ENCODE measurements at places on chromosomes 16 and 17.
A peak's percentile ranks its signal among the peaks of the same experiment; 100 is the strongest.

GRCh38 chr17:50785126-50785525, 17.8 kb upstream of the ANKRD40CL start:
- no peak for DNase-seq

- DNase-seq = no peak
Measured at GRCh38 chr16:10616756-10617640, 36.6 kb upstream of the EMP2 start.

- DNase-seq = no peak
Measured at GRCh38 chr17:4960279-4960922, 7.2 kb downstream of the SPAG7 start.

DNA sequence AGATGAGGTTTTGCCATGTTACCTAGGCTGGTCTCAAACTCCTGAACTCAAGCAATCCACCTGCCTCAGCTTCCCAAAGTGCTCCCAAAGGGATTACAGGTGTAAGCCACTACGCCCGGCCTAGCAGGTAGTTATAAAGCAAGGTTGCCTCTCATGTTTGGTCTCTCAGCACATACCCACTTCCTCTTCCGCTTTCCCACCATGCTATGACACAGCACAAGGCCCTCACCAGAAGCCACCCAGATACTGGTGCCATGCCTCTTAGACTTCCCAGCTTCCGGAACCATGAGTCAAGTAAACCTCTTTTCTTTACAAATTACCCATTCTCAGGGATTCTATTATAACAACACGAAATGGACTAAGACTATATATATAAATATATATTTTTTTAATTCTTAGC, 143.6 kb downstream of the COPRS start:
- no peak for DNase-seq

GRCh38 chr16:30760001-30760559, 1.8 kb downstream of the CFAP119 start:
- DNase-seq = no peak

- no peak for DNase-seq
Measured at GRCh38 chr16:87050142-87050541, 267.1 kb downstream of the C16orf95 start.

DNA sequence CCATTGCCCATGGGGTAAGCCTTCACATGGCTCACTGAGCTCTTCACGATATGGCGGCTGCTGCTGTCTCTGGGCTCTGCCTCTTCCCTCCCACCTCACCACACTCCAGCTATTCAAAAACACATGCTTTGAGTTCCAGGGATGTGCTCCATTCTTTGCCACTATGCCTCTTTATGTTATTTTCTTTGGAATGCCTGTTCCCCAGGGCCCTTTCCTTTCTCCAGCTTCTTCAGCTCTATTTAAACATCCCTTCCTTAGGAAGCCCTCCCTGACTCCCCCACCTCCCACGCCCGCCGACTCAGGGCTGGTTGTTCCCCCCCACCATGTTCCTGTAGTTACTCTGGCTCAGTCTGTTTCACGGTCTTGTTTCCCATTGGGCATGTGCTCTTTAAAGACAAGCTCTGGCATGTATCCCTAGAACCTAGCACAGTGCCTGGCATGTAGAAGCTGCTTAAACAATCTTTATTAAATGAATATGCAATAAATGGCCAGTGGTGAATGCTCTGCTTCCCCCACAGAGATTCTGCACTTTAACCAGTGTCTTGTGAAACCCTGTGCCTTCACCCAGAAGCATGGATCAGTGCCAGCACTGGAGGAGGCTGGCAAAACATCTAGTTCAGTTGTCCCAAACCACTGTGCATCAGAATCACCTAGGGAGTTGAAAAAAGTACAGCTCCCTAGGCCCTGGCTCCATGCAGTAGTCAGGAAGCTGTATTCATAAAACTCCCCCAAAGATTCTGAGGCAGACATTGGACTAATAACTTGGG, 6.9 kb downstream of the MYCBPAP start:
- DNase-seq = no peak

GRCh38 chr16:63623551-63624039, 1498.3 kb downstream of the CDH11 start:
- DNase-seq = no peak

DNA sequence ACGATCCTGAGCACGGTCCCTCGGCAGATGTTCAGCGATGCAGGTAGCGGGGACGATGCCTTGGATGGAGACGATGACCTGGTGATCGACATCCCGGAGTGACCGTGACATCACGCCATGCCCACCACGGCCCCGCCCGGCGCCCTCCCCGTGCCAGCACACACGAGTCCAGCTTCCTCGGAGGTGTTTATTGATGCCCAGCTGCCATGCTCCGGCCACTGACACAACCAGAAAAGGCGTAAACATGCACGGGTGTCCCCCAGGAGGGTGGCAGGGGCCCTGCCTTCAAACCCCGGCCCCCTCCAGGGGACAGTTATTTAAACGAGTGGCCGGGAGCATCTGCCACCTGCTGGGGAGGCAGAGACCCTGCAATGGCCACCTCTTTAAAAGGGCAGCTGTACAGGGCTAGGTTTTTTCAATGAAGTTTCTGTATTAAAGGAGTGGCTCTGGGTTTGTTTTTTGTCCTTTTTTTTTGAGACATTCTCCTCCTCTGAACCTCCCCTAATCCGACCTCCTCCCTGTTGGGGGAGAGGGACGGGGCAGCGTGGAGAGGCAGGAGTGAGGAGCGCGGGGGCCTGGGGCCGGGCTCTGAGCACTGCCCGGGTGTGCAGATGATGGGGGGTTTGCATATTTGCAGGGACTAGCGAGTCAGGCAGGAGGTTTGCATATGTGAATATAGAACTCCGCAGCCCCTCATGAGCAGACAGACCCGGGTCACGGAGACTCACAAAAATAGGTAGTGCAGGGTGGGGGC, 5.3 kb downstream of the DOC2A start:
- peak; percentile 55 for DNase-seq

- peak; percentile 25 for DNase-seq
Measured at GRCh38 chr17:37608351-37609169, 658 bp downstream of the SYNRG start.

- DNase-seq = no peak
Measured at GRCh38 chr17:48732688-48733629, 4.4 kb upstream of the HOXB13 start.

DNA sequence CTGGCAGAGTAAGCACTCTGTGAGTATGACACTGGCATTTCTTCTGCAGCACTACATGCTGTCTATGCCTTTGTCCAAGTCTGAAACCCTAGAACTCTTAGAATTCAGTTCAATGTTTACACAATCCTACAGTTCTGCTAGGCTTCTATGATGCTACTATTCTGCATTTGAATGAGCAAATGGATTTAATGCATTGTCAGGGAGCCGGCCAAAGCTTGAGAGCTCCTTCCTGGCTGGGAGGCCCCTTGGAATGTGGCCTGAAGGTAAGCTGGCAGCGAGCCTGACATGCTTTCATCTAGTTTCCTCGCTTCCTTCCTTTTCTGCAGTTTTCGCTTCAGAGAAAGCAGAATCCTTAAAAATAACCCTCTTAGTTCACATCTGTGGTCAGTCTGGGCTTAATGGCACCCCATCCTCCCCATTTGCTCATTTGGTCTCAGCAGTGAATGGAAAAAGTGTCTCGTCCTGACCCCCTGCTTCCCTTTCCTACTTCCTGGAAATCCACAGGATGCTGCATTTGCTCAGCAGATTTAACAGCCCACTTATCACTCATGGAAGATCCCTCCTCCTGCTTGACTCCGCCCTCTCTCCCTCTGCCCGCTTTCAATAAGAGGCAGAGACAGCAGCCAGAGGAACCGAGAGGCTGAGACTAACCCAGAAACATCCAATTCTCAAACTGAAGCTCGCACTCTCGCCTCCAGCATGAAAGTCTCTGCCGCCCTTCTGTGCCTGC, at the start of gene CCL2:
Gene CCL2 (plus strand): TSS at position 635 of the 730 bp plus-strand sequence. CDS start 65 bp downstream, at position 700.
- peak; percentile 19 for DNase-seq

DNA sequence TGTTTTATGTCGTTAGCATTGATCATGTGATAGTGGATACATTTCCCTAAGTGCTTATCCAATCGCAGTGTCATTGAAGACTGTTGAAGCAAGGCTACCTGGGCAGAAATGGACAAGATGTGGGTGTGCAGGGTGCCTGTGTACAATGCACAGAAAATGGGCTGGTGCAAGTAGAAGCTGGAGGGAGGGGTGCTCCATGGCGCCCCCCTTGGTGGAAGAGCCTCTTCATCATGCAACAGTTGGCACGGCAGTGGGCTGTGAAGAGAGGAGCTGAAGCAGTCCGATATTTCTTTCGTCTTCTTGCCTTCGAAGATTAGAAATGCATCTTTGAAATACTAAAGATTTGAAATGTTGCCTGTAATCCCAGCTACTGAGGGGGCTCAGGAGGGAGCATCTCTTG, 100.5 kb downstream of the PLCG2 start:
- no peak for DNase-seq

DNA sequence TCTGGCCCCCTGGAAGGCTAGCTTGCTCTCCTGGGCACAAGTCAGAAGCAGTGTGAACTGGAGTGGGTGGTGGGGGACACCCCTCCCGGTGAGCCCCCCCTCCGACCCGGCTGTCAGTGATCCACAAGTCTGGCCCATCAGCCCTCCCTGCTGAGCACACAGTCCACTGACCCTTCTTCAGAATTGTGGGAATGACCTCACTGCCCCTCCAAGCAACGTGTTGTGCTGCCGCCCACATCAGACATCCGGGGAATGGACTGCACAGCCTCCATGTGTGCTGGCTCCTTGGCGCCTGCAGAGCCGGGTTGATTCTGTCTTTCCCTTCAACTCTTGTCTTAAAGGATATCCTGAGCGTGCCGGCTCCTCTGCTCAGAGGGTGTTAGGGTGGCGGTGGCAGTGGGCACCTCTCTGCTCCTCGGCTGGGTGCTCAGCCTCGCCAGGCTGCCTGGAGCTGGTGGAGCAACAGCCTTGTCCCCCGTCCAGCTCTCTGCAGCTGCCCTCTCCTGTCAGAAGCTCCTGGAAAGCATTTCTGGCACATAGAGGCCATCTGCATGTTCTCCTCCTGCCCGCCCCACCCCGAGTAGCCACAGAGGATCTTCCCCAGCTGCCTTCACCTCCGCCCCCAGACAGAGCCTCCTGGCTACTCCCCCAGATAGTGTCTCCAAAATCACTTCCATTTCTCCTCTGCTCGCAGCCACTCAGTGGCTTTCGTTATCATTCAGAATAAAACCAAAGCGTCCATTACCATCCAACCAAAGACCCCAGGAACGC, 19.8 kb downstream of the NPTX1 start:
- no peak for DNase-seq

DNA sequence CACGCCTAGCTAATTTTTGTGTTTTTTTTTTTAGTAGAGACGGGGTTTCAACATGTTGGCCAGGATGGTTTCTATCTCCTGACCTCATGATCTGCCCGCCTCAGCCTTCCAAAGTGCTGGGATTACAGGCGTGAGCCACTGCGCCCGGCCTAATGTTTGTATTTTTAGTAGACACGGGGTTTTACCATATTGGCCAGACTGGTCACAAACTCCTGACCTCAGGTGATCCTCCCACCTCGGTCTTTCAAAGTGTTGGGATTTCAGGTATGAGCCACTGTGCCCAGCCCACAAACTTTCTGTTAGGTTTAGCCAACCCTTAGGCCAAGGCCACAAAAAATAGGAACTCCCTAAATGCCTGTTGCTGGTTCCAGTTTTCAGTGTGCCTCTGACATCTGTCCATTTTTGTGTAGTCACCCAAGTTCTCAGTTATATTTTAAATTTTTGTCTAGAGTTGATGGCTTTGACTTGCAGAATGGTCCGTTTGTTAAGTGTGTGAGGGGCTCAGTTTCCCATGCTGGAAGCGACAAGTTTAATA, 12.7 kb downstream of the CCL16 start:
- no peak for DNase-seq

- DNase-seq = no peak
Measured at GRCh38 chr17:61314368-61315078, 85.1 kb upstream of the TBX2 start.

GRCh38 chr17:50799582-50799981, 32.3 kb upstream of the ANKRD40CL start:
- DNase-seq = no peak

- no peak for DNase-seq
Measured at GRCh38 chr17:44971776-44972483, 3.8 kb upstream of the C1QL1 start.

DNA sequence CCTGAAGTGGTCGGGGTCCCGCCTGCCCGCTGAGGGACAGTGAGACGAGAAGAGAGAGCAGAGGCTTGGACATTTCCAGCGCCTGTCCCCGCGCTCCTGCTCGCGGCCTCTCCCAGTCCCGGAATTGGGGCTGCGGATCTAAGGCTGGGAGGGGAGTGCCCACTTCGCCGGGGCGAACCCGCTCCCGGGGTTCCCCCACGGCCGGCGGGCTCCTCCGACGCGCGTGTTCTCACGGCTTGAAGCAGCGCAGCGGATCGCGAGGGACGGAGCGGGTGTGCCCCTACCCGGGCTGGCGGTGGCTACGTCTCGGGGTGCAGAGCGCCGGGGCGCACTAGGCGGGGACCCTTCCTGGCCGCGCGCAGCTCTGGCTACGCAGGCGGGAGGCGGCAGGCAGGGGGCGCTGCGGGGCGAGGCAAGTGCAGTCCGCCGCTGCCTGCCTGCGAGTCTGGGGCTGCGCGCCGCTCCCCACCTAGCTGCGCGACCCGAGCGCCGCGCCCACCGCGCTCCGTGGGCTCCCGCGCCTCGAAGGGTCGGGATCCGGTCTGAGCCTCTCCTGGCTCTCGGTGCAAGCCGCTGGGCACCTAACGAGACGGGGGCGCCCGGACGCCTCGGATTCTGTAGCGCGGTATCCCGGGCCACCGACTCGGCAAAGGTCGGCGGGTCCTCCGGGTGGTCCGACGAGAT, 1.2 kb downstream of the NGFR start:
- no peak for DNase-seq

DNA sequence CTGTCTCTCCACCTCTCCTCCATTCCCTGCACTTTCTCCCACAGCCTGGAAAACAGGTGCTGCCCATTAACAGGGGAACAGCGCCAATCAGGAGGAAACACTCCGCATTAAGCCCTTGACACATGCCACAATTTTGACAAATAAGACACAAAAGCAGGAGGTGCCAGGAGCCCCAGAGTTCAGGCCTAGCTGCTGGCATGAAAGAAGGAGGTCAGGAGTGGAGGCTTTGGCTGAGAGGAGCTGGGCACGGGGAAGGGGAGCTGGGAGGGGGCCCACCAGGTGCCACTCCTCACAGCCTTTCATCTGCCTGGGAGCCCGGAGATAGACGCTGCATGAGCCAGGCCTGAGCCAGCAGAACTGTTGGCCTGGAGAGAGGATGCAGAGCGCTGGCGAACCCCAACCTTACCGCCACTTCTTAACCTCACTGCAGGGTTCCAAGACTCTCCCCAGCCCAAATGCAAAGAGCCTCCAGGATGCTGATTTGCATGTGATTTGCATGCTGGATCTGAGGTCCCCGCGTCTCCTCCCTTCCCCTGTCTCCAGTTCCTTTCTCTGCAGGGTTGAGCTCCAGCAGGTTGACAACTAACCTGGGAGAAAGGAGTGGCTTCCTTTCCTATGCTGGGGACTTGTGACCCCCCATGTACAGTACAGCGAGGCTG, 139.8 kb upstream of the SDK2 start:
- DNase-seq = no peak

- DNase-seq = no peak
Measured at GRCh38 chr16:61812251-61812650, 224.0 kb downstream of the CDH8 start.

GRCh38 chr17:15220785-15221184, 44.3 kb downstream of the PMP22 start:
- no peak for DNase-seq

GRCh38 chr17:45902892-45903346, 8.6 kb downstream of the MAPT start:
- DNase-seq = no peak
